ENCODE measurements at places on chromosomes 2 and 18.
A peak's percentile ranks its signal among the peaks of the same experiment; 100 is the strongest.

GRCh38 chr2:84878896-84879583 lies 1.8 kb downstream of the TRABD2A start:
- DNase-seq: no peak

- no peak for DNase-seq
Observed at GRCh38 chr2:67918471-67918870, 144.3 kb downstream of the C1D start.

DNA sequence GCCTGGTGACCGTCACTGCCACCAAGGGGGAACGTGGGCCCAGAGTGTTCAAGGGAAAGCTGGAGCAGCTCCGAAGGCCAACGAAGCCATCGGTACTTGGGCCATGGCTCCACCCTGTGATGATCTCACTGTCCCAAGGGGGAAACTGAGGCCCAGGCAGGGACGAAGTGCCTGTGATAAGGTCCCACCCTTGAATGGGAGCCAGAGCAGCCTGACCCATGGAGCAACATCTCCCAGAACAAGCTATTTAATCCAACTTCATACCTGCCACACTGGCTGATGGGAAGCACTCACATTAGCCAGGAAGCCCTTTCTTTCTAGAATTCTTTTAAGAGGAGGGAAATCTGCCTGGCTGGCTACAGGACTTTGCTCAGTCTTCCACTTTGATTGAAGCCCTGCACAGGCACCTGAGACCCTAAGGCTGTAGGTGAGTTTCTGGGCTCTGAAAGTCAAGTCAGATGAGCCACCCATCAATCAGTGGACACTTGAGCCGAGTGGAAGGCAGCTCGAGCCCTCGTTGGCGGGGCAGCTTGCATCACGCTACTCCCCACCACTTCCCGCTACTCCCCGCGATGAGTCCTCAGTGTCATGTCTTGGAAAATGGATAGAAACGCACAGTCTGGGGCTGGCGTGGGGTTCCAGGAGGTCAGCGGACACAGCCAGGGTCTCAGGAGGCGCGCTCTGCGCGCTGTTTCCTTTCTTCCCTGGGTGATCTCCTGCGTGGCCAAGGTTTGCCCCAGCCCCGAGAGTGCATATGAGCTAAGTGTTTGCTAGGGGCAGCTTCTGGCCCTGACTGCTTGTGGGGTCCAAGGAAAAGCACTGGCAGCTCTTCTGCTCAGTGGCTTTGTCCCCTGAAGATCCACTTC lies 2.5 kb upstream of the HS6ST1 start:
- DNase-seq: peak; percentile 56

DNA sequence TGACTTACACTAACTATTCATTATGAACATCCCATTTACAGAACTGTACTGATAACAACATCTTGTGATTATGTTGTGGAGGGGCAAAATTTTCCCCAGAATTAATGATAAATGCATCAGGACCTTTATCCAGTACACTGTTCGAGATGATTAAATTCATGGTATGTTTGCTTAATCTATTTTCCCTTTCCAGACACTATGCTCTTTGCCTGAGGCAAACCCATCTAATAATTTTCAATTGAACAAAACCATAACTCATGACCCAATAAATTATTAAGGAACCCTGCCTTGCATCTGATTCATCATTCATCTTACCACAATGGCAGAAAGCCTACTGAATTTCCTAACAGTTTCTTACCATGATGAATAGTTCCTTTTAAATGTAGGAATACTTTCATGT lies 385.0 kb downstream of the DSEL start:
- DNase-seq: no peak

GRCh38 chr2:69559442-69560146 lies 83.9 kb downstream of the AAK1 start:
- DNase-seq: peak; percentile 80

DNA sequence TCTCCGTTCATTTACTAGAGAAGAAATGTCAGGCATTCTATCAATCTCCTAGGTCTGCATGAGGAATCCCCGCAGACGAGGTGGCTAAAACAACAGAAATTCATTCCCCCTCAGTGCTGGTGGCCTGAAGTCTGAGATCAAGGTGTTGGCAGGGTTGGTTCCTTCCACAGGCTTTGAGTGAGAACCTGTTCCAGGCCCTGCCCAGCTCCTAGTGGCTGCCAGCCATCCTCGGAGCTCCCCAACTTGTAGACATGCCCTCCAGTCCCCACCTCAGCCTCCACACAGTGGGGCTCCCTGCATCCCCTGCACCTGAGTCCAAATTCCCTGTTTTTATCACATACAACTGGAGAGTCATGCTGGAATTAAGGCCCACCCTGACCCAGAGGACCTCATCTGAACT lies 145.3 kb upstream of the ALKAL2 start:
- DNase-seq: no peak

- DNase-seq: no peak
Observed at GRCh38 chr2:27485496-27485895, 4.0 kb downstream of the IFT172 start.

GRCh38 chr2:71944183-71944550 lies 203.5 kb downstream of the CYP26B1 start:
- no peak for DNase-seq

- DNase-seq: no peak
Observed at GRCh38 chr2:71943238-71944182, 204.2 kb downstream of the CYP26B1 start.

DNA sequence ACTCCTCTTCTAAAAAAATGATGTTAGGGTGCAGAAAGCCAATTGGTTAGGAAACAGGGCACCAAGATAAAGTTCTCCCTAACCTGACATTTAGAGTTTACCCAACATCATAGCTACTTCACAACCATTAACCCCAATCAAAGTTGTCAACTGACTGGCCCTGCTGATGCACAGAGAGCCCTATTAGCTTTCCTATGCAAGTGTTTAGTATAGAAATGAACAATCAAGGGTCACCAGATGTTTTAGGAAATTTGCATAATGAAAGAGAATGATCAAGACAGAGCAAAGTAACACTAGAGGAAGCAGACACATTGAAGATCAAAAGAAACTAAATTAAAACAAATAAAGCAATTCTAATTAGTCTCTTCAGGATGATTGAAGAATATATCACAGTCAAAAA lies 64.2 kb upstream of the DCC start:
- DNase-seq: no peak

- DNase-seq: no peak
Observed at GRCh38 chr2:144415386-144415785, 104.5 kb downstream of the ZEB2 start.

DNA sequence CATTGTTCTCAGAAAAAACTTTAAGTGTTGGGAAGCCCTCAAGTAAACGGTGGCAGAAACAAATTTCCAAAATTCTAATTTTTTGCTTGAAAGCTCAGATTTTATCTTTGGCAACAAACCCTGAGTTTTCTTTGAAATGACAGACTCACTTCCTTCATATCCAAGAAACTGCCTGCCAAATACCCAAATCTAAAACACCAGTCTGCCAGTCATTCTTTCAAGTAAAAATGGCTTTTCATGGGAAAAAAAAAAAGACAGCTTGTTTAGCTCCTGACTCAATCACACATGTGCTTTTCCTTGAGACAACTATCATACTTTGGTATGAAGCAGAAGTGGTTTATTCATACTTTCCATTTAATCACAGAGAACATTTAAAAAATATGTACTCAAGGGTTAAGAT lies 40.6 kb upstream of the CSRNP3 start:
- DNase-seq: no peak

GRCh38 chr2:26469092-26469710 lies 8.7 kb downstream of the OTOF start:
- DNase-seq: peak; percentile 88

Data from NB4 (cell line).